ENCODE measurements at places on chromosomes 4 and X.

- no peak for DNase-seq
Measured at GRCh38 chr4:89294573-89295269, 12.9 kb downstream of the GPRIN3 start.

DNA sequence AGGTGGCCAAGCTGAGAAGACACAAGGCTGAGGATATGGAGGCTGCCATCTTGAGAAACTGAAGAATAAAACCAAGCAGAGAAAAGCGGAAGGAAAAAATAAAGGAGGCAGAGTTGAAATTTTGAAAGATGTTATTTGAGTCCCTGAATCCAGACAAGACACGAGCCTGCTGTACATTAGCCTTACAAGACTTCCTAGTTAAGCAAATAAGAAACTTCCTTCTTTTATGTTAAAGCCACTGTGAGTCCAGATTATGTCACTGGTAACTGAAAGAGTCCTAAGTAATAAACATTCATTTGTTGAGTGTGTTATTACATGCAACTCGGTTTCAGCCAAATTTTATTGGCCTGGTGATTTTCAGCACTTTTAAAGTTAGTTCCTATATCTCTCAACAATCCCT is 30.4 kb downstream of the DRD5 start:
- no peak for DNase-seq

- no peak for DNase-seq
Measured at GRCh38 chrX:97481228-97481627, 597.5 kb downstream of the RPA4 start.

DNA sequence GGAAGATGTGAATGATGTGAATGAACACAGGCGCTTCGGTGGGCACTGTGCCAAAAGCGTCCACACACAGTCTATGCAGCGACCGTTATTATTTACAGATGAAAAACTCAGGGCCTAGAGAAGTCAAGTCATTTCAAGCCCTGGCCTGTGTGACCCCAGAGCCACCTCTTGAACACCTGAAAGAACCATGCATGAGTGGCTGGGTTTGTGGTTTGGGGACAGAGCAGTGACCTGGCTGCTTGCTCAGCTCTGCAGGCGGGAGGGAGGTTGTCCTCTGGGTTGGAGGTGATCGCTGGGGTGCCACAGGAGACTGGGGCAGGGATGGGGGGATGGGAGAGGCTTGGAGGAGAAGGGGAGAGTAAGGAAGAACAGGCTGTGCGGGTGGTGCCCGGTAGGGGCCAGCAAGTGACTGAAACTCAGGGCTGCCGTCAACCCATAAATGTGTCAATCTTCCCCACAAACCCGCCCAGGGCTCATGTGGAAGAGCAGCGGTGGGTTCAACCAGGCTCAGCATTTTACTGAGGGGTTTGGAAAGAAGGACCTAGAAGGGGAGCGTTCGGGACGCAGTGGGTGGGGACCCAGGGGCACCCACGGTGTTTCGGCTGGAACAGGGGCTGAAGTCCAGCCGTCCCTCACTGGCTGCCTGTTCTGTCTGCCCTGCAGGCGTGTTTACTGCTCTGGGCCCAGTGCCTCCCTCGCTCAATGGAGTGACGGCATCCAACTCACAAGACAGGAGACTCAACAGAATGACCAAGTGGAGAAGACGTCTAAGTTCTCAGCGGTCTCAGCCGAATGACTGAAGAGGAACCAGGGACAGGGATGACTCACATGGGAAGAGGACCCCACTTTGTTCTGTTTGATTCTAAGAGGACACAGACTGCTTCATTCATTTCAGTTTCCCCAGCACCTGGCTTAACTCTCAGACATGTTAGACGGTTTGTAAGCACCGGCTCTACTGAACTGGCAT is 167.8 kb downstream of the AFAP1 start:
- DNase-seq: no peak

DNA sequence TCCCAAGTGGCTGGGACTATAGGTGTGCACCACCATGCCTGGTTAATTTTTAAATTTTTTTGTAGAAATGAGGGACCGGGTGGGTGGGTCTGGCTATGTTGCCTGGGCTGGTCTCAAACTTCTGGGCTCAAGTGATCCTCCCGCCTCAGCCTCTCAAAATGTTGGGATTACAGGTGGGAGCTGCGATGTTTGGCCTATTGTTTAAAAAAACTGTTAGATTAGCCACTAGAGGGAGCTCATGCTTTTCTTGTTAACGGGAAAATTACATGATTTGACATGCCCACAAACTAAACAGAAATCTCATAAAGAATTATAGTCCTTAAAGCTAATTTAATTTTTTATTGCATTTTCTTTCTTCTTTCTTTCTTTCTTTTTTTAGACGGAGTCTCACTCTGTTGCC is 5.0 kb upstream of the SDAD1 start:
- peak; percentile 38 for DNase-seq

GRCh38 chrX:85243761-85244449 is at the start of the genes SATL1 and ZNF711:
TSS of gene SATL1 (minus strand) at chrX:85243779. CDS start at chrX:85108968, 134,811 bp downstream.
TSS of gene ZNF711 (plus strand) at chrX:85243991. CDS start at chrX:85247573, 3,582 bp downstream.
- DNase-seq: peak; percentile 25

DNA sequence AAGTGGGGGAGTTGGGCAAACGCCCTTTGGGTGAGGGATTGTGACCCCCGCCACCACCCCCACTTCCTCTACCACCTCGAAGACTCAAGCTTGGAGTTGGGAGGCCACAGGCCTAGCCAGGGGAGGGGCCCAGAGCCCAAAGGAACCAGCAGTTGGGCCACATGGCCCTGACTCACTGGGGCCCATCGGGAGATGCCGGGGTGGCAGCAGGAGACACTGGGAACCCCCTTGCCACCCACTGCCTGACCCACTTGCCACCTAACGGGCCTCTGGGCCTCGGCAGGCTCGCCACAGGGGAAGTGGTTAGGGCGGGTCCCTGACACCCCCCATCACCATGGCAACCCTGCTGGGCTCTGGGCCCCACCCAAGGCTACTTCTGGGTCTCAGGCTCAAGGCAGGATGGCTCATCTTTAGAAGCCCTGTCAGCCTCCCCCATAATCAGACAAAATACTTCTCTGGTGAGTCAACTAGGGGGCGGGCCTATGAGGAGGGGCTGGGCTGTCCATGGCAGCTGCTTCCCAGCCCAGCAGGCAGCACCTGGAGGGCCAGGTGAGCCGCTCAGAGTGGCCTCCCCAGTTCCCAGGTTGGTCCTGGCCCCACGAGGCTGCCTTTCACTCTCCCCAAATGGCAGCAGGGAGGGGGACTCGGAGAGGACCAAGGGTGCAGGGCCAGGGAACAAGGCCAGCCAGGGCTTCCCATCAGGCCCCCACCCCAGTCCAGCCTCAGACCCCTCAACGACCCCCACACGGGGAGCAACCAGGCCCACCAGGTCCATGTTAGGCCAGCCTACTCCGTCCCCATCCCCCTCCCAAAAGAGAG is 5.6 kb downstream of the FLNA start:
- DNase-seq: no peak

- no peak for DNase-seq
Measured at GRCh38 chr4:123616951-123617461, 220.4 kb downstream of the SPRY1 start.
